Stimulated activated CD8-positive, alpha-beta memory T cell treated with anti-CD3 and anti-CD28 coated beads, Interleukin-7, amount 100 ng/mL, for 1 hour (primary cell): ENCODE measurements at places on chromosomes 11 and 22.

- no peak for DNase-seq
Observed at GRCh38 chr22:21582801-21583740, 15.6 kb downstream of the UBE2L3 start.

DNA sequence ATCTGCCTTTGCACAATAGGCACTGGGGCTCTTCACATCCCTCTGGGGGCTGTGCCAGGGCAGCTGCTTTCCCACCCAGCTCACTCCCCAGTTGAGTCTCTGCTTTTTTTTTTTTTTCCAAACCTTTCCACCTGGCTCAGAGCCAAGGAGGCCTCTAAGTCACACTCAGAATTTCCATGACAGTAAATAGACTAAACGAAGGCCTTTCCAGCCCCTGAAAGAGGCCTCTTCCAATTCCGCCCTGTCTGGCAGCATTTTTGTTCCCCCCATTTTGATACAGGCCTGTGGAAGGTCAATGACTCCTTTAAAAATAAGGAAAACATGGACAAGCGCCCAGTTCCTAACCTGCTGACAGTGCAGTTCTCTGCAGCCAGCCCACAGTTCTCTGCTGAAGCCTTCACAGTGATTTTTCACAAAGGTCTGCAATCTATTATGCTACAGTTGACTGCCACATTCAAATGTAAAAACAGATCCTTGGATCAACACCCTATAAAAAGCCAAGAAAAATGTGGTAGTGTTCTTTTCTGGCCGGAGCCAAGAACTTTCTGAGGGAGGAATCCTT is 107.5 kb upstream of the SESN3 start:
- no peak for DNase-seq

DNA sequence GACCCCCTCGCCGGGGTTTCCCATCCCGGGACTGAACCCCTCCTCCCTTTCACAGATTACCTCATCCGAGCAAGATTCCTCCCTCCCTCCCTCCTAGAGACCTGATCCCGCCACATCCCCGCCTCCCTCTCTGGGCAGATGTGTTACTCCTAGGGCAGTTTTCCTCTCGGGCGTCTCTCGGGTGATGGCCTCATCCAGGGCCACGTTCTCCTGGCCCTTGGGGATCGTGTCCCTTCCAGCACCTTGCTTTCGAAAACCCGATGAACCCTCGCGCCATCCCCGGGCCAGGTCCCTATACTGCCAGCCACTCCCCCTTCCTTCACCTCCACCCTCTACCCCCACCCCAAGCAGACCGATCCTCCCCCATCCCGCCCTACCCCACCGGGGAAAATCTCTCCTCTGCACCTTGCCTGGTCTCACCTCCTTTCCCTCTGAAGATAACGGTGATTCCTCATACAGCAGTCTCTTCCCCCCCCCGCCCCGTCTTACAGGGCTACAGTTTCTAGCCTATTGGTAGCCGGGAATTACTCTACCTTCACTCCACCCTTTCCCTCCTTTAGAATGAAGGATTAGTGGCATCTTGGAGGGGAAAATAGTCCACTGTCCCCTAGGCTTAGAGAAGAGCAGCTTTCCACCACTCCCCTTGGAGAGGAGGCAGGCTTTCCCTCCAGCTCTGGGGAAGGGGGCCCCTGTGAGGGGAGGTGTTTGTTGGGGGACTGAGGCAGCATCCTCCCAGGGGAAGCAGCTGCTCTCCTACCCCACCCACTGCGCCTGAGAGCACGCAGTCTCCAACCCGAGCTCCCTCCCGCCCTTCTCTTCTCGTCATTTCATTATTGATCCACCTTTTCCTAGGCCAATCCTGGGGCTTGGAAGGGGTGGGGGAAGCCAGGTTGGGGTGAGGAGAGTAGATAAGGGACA is 1.2 kb downstream of the KMT2A start:
- peak; percentile 10 for DNase-seq

DNA sequence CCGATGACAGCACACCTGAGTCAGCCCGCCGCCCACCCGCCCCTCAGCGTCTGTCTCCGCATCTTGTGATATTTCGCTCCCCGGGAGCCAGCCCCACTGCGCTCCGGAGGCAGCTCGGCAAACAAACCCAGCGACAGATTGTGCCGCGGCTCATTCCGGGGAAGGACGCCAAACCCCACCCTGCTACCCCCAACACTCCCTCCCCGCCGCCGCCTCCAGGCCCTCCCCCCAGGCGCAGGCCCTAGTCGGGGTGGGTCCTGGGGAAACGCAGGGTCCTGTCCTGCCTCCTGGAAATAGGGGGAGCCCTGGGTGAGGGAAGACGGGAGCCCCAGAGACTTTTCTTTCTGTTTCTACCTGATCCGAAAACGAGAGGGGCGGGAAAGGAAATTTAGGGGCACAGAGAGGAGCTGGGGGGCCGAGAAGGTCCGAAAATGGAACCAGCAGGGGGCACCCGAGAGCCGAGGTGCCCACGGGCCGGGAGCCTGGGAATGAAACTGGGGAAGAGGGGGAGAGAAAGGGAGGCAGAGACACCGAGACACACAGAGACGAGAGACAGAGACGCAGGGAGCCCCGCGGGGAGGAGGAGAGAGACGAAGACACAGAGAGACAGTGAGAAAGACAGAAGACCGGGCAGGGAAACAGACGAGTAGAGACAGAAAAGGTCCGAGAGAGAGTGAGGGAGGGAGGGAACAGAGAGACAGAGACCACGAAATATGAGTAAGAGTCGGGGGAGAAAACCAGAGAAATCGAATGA is 1.7 kb upstream of the RTN4RL2 start:
- no peak for DNase-seq

DNA sequence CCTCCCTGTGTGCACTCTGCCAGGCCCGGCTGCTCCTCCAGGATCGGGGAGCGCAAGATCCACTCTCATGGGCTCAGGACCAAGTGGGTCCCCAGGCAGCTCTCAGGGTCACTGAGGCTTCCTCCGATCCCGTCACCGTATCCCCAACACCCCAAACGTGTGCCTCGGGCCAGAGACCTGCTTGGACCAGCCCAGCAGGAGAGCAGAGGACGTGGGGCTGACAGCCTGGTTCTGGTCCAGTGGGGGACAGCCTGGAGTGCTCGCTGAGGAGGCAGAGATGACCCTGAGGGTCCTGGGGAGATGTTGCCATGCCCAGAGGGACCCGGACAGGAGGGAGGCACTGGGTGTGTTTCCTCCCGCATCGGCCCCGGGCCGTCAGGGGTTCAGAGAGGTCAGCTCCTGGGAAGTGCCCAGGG is 1402.6 kb downstream of the BRD1 start:
- no peak for DNase-seq

DNA sequence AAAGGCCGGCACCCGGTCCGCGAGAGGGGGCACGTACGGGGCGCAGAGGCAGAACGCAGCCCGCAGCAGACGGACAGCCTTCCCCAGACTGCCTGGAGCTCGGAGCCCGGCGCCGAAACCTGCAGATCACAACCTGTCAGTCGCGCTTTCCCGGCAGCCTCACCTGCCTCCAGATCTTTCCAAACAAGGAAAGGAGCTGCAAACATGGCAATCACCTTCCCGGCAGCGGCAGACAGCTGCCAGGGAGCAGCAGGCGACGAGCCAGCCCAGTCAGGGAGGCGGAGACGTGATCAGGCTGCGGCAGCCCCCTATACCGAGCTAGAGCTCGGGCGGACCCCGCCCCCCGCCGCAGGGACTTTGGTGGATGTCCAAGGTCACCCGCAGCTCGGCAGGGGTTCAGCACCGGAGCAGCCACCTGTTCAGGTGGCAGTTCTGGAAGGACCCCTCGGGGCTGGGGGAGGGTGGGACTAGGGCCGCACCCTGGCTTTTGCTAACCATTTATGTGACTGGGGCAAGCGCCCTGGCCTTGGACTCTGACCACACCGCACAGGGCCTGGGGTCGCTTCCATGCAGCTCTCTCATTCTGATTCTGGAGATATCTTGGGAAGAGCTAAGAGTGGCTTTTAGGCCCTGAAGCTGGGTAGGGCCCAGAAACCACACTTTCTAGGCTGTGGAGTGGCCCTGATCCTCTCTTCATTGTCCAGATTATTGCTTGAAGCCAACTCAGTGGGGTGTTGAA is 143.8 kb downstream of the NECTIN1 start:
- no peak for DNase-seq

DNA sequence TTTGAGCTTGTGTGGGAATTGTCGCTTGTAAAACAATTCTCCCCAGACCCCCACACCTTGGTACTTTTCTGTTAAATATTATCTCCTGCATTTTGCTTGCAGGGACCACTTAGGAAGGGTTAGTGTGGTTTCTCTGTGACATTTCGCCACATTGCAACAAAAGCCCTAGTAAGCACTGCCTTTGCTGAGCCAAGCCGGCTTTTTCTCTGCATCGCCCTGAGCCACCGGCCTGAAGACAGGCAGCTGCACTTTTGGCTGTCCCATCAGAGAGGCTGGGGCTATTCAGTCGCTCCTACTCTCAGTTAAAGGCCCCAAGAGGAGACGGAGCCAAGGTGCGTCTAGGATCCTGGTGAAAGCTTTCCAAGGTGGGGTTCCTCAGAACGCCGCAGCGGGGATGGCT is 5.7 kb downstream of the MPPED1 start:
- no peak for DNase-seq

GRCh38 chr22:43241699-43242386 is 54.9 kb upstream of the TTLL12 start:
- DNase-seq, result no peak
